Left ventricle myocardium inferior (tissue), 1 donor: ENCODE measurements at places on chromosomes 11 and 22. TPM values are rescaled to one million over a fixed set of nuclear protein-coding genes. Genes with fewer than 3 reads are reported as not detected.

The APOA1 gene
- 62.6 TPM for total RNA-seq

The C22orf42 gene
- not detected for total RNA-seq

The NTM gene
- total RNA-seq = 1.0 TPM

The OR56A4 gene
- not detected for total RNA-seq

The GNAZ gene
- 2.9 TPM for total RNA-seq

The LRP4 gene
- total RNA-seq = 22.0 TPM

The NCAM1 gene
- total RNA-seq = 332 TPM

The C11orf52 gene
- total RNA-seq = 1.2 TPM

DNA sequence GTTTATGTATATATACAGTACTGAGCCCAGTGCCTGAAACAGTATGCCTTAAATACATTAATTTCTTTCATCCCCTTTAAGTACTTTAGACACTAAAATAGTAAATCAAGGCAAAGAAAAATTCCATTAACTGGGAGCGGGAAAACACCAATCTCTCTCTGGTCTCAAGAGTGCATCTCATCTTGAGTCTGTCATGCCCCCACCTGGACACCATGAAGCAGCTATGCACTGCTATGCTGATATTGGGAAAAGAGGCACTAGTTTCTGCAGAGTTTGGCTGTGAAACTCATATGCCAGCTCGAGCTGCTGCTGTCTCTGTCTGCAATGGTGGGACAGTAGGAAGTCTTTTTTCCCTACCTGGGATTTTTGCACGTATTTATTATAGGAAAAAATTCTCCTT, 754.4 kb upstream of the RAG2 start:
- DNase-seq = no peak

DNA sequence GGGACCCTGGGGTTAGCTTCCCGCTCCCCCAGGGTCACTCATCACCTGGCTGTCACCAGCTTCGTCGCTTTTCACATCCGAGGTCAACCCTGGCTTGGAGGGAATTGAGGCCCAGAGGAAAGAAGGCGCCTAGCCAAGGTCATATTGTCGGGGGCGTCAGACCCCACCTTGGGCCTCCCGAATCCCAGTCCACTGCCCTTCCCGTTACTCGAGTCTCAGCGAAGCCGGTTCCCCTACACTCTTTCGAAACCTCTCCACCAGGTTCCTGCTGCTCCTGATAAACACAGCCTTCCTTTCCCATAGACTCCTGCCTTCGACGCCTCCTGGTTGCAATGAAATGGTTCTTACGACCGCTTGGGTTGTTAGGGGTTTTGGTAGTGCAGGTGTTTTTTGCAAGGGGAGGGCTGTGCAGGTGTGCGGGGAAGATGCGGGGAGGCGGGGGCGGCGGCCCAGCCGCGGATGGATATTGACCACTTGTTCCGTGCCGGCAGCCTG, 642 bp downstream of the NAA40 start:
- DNase-seq = no peak

- no peak for DNase-seq
Observed at GRCh38 chr11:11036185-11036847, 178.5 kb upstream of the ZBED5 start.

- no peak for DNase-seq
Observed at GRCh38 chr11:14656536-14657457, 13.2 kb downstream of the PDE3B start.

- no peak for DNase-seq
Observed at GRCh38 chr11:13929395-13929891, 33.1 kb upstream of the SPON1 start.

DNA sequence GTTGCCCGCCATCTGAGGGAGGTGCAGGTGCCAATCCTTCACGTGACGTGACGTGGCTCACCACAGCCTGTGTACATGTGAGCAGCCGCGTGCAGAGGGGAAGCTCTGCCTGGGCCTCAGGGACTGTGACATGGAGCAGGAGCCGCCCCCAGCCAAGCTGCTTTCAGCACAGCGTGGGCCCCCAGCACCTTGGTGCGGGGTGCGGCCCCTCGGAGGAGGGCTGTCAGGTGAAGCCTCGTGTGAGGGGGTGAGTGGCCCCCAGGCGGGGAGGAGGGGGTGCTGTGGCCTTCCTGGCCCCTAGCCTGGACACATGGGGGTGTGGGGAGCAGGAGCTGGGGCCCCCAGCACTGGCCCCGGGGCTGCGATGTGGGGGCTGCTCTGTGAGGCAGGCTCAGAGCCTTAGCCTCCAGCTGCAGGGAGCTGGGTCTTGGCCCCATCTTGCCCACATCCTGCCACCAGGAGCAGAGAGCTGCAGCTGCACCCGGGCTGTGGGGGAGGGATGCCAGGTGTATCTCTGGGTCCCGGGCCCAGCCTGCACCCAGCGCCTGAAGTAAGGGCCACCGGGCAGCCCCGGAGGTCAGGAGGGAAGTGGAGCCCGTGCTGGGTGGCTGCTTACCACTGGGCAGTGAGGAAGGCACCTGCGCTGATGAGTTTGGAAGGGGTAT, at the start of gene ADORA2A:
TSS of gene ADORA2A (plus strand) at position 100 of the 665 bp plus-strand sequence. CDS start 5,806 bp downstream, outside the sequence.
- DNase-seq = no peak

- DNase-seq = no peak
Observed at GRCh38 chr11:131658414-131658813, 288.0 kb downstream of the NTM start.

DNA sequence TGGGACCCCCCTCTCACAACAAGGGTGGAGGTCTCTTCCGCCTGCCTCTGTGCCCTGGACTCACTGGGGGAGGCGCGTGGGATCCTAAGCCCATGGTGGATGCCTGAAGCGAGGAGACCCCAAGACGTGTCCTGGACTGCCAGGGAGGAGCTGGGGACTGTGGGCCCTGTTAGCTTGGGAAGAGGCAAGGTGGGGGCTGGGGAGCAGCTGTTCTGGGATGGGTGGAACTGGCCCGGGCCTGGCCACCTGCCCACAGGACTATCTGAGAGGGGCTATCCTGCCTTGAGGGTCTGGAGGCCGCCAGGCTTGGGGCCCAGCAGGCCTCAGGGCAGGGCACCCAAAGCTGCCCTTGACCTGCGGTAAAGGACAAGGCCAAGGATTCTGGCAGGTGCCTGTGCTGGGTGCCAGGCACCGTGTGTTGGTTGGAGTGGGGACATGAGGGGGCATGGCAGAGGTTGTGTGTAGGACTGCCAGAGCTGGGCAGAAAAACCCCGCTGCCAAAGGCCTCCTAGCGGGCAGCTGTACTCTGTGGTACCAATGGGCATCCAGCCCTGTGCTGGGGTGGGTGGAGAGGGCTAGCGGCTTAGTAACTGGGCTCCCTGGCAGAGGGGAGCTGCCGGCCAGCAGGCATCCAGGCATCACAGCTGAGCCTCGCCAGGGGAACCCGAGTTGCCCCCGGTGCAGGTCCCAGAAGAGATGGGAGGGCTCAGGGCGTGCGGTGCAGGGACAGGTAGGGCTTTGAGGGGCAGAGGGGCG, 670 bp downstream of the LSP1 start:
- no peak for DNase-seq

DNA sequence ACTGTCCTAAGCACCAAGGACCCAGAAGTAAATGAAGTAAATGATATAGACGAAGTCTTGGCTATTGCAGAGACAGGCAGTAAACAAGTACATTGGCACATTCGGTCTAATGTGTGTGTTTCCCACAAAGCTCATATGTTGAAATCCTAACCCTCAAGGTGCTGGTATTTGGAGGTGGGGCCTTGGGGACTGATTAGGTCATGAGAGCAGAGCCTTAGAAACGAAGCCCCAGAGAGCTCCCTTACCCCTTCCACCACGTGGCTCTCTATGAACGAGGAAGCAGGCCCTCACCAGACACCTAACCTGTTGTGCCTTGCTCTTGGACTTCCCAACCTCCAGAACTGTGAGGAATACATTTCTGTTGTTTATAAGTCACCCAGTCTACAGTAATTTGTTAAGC, 14.9 kb downstream of the CLMP start:
- no peak for DNase-seq
